CD4-positive, alpha-beta T cell treated with Interleukin-6 at 100 ng/mL for 8 hours (primary cell): ENCODE measurements at places on chromosomes 7 and 10.

DNA sequence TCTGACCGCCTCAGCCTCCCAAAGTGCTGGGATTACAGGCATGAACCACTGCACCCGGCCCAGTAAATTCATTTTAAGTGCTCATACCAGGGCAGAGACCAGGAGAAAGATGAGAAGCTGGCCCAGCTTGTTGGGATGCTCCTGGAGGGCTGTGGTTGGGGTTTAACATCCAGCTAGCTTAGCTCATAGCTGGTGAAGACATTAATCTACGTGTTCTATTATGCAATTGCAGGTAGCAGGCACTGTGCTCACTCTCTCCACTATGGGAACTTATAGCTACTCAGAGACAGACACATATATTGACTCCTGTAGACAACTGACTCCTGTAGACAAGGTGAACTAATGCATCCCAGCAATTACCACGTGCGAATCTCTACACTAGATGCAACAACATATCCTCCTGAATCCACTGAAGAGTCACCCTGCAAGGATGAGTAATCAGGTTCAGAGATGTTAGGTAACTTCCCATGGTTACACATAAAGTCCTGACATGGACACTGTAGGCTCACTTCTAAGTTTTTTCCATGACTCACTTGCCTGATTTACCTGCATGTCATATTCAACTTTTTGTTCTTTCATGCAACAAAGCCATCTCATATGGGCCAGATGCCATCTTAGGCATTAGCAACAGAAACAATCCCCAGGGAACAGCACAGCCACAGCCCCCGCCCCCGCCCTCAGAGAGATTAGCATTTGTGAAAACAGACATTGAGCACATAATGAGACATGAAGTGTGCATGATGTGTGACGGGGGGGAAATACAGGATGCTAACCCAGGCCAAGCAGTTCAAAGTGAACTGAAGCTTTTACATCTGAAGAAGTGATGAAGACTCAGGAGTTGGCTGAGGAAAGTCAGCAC is 37.2 kb downstream of the ERLIN1 start:
- no peak for DNase-seq

DNA sequence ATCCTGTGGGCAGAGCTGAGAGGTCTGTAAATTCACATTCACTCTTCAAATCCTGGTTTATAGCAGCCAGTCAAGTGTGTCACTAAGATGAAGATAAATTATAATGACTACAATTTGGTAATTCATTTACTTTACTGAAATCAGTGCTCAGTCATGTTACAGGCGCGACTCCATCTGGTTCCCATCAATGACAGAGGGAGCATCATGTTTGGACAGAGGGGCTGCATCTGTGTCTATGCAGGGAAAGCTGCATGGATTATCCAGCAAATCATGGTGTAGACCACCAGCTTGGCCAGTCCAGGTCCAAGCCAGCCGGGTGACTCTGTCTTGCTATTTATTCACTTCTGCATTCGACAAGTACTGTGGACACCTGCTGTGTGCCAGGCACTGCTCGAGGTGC is 214.1 kb upstream of the ZNF32 start:
- no peak for DNase-seq

DNA sequence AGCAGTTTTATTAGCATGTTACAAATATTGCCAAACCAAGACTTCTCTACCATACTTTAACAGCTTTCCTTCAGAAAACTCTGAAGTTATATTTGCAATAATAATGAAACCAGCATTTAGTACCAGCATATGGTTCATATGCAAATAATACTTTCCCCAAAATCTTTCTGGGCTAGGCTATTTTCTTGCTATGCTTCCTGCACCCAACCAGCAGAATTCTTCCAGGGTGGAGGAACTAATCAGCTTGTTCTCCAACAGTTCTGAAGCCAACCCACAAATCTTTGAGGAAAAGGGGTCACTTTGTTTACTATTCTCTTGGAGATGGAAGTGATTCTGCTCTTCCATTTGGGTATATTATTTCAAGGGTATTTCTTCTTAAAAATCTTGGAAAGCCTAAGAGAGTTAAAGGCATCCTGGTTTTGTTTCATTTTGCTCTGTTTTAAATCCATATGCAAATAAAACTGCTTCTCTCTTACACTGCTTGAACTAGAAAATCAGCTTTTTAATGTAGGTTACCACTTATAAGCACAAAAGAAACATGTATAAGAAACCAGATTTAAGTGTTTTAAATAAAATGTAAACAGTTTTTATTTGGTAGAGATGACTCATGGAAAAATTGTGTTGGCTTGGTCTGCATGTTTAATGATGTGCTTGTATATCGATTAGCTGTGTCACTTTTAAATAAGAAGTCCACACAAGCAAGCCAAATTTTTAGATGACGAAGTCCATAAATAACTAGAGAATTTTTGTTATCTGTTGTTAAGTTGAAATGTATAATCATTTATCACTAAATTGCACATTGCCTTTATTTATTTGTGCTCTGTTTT is 103.7 kb downstream of the HECTD2 start:
- no peak for DNase-seq

GRCh38 chr10:27658788-27659187 is 86.8 kb downstream of the MKX start:
- DNase-seq, result no peak

DNA sequence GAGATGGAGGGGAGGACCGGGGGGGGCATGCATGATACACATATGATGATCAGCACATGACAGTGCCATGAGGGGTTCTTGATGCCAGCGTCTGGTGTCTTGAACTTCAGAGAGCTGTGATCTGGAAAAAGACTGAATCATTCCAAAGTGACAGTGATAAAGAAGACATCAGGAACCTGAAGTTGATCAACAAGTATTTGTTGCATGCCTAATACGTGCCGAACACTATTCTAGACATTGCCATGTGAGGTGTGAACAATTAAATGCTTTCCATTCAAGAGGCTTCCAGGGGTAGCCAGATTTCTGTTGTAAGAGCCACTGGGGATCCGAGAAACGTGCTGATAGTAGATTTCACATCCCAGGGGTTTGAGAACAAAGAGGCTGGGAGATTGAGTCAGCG is 6.2 kb downstream of the MCM10 start:
- no peak for DNase-seq

GRCh38 chr7:103074519-103075336 is at the start of the genes ARMC10 and FBXL13:
Gene ARMC10 (plus strand): TSS chr7:103075140. CDS start chr7:103075273, 133 bp downstream.
Gene FBXL13 (minus strand): TSS chr7:103074796.
- DNase-seq, result peak; percentile 87

DNA sequence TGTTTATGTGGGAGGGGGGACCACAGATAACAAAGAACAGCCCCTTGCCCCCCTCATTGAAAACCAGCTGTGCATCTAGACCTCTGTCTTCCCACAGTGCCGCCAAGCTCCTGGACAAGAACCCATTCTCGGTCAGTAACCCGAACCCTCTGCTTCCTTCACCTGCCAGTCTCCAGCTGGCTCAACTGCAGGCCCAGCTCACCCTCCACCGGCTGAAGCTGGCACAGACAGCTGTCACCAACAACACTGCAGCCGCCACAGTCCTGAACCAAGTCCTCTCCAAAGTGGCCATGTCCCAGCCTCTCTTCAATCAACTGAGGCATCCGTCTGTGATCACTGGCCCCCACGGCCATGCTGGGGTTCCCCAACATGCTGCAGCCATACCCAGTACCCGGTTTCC is 91.0 kb upstream of the PDCD4 start:
- no peak for DNase-seq

DNA sequence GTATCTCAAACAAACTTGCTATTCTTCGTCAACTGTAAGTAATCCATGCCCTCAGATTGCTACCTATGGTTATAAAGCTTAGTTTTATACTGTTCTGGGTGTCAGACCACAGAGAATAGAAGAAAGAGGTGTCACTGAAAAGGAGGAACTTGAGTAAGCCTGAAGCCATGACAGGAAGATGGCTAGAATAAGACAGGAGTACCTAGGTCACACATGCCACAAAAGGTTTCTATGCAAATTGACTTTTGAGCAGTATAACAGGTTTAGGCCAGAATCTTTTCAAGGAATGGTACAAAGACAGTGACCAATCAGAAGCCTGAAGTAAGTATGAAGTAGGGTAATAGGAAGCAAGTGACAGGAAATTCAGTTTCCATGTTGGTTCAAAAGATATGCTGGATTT is 23.5 kb downstream of the FBXW4 start:
- DNase-seq, result no peak

DNA sequence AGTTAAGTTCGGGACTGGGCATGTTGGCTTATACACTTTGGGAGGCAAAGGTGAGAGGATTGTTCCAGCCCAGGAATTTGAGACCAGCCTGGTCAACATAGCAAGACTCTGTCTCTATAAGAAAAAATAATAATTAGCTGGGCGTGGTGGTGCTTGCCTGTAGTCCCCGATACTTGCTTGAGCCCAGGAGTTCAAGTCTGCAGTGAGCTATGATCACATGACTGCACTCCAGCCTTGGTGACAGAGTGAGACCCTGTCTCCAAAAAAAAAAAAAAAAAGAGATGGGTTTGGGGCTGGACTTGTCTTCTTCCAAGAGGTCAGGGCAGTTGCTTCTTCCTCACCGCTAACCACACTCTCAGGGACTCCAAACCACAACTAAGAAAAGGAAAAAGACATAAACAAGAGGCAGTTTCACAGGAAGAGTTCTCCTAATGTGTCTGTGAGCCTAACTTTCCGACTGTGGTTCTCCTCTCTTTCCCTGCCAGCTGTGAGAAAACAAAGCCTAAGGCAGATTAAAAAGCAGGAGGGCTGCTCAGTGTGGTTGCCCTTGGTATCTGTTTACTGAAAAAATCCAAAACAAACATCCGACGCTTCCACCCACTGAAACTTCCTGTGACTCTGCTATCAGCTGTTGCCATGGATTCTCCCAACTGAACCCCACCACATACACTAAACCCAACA is 2.4 kb upstream of the SERPINE1 start:
- DNase-seq, result no peak

DNA sequence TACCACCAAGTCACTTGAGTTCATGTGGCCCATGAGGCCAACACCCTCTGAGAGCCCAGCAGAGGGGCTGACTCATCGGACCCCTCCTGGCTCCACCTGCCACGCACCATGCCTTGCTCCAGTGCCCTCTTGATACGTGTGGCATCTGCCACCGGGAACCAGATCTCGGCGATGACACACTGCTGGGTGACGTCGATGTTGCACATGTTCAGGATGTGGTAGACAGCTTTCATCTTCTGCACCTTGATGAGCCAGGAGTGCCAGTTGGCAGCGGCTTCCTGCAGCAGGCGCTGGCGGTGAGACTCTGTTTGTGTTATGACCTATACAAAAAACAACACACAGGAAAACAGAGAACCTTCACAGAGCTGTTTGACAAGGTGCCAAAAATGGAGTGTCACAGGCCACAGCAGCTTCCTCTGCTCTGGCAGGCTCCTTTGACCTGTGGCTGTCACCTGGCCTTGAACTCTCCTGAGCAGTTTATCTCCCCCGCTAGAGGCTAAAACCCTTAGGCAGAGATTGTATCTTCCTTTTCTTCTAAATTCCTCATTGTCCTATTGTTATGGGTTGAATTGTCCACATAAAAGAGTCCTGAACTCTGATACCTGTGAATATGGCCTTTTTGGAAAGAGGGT is 45.2 kb upstream of the TMEM213 start:
- DNase-seq, result peak; percentile 96

DNA sequence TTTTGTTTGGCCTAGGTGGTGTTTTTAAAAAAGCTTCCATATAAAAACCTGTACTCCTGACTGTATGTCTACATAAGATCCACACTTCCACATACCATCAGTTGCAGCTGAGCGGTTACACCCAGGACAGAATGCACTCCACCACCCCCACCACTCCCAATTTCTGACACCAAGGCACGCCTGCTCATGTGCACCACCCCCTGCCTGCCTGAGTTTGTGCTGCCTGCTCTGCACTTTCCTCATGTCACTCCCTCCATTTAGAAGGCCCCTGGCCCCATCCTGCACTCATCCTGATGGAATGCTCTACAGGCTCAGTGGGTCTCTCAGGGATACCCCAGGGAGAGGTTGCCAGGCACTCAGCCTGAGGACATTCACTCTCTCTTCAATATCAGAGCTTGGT is 6.5 kb downstream of the VPS41 start:
- DNase-seq, result no peak
